Left ventricle myocardium inferior (tissue), 1 donor: ENCODE measurements at places on chromosomes 12 and 14.

DNA sequence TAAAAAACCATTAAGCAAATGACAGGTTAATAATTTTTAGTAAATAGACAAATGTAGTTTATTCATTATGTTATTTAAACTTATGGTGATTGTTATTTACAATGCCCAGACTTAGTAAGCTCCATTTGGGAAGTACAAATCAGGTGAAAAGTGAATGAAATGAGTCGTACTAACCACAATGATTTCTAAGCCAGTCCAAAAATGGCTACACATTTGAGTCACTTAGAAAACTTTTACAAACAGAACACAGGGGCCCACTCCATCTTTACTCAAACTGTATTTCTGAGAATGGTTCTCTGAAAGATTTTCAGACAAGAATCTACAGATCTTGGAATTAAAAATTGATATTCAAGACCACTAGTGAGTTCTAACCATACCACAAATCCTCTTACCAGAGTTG, 653.3 kb upstream of the MIS18BP1 start:
- no peak for DNase-seq

GRCh38 chr12:663293-663871, at the start of gene NINJ2:
NINJ2 (minus strand) TSS chr12:663445; CDS start chr12:663360, 85 bp downstream.
- DNase-seq = peak; percentile 18

- DNase-seq = no peak
Measured at GRCh38 chr12:52805000-52805399, 8.9 kb downstream of the KRT4 start.

DNA sequence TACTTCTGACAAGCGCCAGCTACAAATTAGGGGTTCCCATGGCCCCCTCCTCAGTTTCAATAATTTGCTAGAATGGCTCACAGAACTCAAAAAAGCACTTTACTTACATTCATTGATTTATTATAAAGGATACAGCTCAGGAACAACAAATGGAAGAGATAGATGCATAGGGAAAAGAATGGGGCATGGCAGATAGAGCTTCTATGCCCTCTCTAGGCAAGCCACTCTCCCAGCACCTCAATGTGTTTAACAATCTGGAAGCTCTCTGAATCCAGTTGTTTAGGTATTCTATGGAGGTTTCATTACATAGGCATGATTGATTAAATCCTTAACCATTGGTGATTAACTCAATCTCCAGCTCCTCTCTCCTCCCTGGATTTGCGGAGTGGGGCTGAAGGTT, 184.5 kb upstream of the DAAM1 start:
- no peak for DNase-seq

- no peak for DNase-seq
Measured at GRCh38 chr12:101795786-101796185, 35.0 kb downstream of the GNPTAB start.

DNA sequence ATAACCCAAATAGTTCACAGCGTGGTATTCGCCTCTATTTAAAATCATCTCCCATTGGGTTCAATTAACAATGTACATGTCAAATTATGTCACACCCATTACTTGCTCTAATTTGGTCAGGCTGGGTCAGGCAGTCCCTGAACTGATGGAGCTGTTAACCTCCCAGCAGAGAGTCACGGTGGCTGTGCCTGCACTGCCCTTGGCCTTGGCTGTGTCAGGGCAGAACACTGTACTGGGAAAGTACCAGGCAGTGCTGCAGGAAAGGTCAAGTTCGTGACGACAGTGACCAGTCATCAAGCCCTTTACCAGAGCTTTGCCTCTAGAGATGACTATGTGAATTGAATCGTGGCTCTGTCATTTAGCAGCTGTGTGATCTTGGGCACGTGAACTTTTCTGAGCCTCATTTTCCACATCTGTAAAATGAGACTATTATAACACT, 100.0 kb downstream of the ARF6 start:
- DNase-seq = no peak

GRCh38 chr12:88836156-88836555, 255.9 kb upstream of the KITLG start:
- no peak for DNase-seq

DNA sequence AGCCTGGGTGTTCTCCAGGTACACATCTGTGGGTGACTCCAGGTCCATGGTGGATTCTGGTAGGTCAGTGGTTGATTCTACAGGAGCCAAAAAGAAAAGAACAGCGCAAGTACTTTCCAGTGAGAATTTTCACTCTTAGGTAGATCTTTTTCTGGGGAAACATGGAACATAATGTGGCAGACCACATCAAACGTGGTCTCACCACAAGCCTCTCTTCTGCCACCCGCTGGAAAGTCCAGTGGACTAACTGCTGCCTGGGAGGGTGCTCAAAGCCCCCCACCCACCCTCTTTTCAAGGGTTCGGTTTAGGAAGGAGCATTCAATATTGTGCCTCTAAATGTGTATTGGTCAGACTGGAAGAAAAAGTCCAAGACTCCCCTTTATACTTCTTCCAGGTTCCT, 36.1 kb upstream of the PRB2 start:
- no peak for DNase-seq

DNA sequence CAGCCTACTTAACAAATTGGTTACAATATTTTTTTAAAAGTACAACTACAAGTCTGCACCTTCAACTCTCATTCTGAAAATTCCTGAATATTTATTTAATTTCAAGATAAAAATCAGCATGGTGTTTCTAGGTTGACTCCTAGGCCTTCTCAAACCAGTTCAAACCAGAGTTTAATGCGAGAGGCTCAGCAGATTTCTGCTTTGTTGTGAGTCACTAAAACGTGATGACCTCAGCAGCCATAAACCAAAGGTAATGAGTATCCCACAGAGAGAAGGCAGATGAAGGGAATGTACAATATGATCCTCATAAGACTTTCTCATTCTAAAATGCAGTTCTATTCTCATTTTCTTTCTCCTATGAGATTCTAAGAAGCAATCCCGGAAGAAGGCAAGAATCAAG, 1.5 kb downstream of the PRDM4 start:
- no peak for DNase-seq

DNA sequence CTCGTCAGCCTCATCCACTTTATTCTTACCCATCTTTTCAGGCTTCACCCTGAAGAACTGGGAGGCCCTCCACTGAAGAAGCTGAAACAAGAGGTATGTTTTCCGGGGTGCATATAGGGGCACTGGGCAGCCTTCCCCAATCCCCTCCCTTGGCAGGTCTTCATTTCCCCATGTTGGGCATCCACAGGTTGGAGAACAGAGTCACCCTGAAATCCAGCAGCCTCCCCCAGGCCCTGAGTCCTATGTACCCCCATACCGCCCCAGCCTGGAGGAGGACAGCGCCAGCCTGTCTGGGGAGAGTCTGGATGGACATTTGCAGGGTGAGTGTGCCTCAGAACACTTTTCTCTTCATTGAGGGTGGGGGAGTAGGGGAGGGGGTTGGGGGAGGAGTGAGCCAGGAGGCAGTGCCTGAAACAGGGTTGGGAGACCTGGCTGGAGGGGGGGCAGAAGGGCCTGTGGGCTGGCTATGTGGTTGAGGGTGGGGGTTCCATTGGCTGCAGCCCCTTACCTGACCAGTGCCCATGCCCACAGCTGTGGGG, 4.0 kb downstream of the NAB2 start:
- DNase-seq = no peak

DNA sequence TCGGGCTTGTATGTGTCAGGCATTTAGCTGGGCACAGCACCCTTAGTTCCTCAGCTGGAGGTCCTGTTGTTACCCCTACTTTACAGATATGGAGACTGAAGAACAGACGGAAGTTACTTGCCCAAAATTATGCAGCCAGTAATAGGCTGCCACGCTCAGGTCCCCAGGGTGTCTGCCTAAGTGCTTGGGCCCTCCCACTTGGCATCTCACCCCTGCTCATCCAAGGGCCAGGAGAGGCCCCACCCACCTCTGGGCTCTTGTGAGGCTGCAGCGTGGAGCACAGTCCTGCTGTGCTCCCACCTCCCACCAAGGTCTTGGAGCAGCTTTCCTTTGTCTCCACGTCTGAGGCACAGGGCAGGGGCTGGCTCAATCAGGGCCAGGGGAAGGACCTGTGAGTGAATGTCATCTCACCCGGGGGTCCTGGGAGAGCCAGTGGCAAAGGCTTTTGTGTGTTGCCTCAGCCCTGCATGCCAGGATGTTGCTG, 64.6 kb downstream of the BEGAIN start:
- peak; percentile 9 for DNase-seq

- no peak for DNase-seq
Measured at GRCh38 chr14:48323665-48324064, 648.3 kb upstream of the MDGA2 start.

DNA sequence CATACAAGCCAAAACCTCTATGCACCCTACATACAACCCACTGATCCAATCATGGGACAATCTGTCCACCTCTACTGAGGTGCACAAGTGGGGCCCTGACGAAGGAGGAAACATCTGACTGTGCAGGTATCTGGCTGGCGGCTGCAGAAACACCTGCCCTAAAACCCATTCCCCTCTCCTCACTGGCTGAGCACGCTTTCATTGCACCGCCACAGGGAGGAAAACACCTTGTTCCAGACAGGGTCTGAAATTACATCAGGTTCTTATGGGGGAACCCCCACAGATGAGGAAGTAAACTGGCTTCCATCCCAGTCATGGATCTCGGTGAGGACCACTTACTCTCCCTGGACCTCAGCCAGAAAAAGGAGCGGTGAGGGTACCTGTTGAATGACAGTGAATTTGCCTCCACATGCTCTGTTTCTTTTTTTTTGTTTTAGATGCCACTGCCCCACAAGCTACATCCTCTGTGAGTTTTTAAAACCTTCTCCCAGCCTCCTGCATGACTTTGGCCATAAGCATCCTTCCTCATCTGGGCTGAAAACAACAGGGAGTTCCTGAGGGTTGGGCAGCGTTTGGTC, 23.8 kb upstream of the DGLUCY start:
- no peak for DNase-seq

DNA sequence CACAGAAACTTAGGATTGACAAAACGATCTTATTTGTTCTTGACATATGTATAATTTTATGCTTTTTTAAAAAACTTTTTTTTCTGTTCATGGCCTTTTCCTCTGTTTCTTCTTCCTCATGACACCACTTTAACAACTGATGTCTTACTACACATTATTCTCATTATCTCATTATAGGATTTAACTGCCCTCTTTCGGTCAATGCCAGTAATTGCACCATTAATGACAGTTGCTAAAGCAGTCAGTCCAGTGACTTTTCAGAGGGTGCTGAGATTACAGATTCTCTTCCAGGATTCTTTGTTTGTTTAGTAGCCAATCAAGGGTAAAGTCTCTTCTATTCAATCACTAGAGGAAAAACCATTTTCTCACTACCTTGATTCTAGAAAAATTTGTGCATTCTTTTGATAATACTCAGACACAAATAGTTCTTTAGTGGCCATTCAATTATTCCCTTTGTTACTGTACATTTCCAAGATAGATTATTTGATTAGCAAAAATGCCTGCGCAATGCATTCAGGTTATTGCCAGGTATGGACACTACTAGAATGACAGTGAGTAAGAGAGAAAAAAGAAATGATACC, 50.1 kb downstream of the KLRG1 start:
- DNase-seq = no peak

GRCh38 chr12:111393700-111394300, 11.9 kb upstream of the SH2B3 start:
- peak; percentile 48 for DNase-seq

GRCh38 chr12:57224973-57225679, 4.4 kb upstream of the SHMT2 start:
- peak; percentile 55 for DNase-seq

- no peak for DNase-seq
Measured at GRCh38 chr12:95633049-95633731, 81.9 kb upstream of the USP44 start.

- no peak for DNase-seq
Measured at GRCh38 chr12:112447106-112447505, 28.4 kb downstream of the PTPN11 start.

DNA sequence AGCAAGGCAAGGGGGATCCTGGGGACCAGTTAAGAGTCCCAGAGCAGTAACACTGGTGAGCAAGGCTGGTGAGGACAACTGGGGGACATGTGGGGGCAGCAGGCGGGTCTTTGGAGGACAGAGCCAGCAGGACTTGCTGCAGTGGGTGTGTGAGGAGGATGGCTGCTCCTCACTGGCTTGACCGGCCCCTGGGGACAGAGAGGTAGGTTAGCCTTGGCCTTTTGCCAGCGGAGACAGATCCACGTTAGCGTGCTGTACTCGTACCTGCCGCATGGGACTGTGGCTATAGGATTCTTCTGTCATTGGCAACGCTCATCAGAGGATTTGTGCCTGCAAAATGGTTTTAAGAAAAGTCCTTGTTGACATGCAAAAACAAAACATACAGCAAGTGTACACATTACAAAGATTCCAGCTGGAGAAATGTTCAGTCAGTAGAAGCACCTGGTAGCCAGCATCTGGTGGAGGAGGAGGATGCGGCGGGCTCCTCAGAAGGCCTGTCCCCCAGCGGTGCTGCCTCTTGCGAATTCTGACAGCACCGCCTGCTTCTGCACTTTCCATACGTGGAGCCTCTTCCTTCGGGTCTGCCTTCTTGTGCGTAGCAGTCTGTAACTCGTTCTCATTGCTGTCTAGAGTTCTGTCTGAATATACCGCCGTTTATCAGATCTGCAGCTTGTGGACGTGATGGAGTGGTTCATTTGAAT, 91.3 kb downstream of the EP400 start:
- no peak for DNase-seq

GRCh38 chr14:63712123-63712522, 15.7 kb downstream of the SGPP1 start:
- no peak for DNase-seq

GRCh38 chr14:22143363-22143762, 445.7 kb downstream of the DAD1 start:
- DNase-seq = no peak

GRCh38 chr12:132572106-132572505, 38.3 kb downstream of the LRCOL1 start:
- DNase-seq = no peak
